ENCODE measurements at places on chromosomes 6 and 20.

DNA sequence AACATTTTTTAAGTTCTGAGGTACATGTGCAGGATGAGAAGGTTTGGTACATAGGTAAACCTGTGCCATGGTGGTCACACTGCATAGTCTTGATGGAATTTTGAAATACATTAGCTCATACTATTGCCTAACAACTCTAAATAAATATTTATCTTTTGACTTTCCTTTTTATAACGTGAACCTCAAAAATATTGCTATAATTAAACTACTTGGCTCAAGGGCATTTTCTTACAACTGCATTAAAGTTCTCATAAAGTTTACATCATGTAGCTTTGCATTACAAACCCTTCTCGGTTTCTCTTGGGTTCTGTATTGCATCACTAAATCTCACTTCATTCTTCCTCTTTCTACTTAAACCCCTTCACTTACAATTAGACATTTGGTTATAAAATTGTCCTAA lies 636.0 kb upstream of the PTCHD4 start:
- DNase-seq, result no peak

DNA sequence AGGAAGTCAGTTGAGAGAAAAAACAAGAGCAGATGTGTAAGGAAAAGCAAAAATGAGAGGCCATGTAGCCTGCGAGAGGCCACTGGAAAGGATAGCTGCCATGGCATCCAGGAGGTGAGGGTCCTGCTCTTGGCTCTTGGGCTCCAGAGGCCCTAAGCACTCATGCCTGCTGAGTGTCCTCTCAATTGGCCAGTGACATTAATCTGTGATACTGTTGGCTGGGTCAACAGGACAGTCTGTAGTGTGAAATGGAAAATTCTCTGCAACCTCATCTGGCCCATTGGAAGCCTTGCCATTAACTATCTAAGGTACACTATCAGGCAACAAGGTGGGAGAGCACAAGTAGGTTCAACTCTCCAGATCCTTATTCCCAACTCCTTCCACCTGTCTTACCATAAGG lies 180.9 kb downstream of the LY86 start:
- no peak for DNase-seq

DNA sequence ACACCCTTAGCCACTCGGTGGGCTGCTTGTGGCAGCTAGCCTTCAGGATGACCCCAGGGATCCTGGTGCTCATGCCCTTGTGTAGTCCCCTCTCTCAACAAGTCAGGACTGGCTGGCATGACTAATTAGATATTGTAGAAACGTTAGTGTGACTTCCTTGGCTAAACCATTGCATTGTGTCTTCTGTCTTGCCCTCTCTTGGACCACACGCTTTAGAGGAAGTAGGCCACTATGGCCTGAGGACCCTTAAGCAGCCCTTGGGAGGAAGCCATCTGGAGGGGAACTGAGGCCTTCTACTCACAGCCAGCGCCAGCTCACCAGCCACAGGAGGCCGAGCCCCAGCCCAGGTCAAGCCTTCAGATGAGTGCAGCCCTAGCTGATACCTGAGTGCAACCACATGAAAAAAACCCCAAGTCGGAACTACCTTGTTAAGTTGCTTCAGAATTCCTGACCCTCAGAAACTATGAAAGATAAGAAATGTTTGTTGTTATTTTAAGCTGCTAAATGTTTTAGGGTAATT lies 10.1 kb downstream of the ANGPT4 start:
- DNase-seq, result no peak

GRCh38 chr20:51418137-51418529 lies 124.4 kb downstream of the NFATC2 start:
- DNase-seq, result no peak

DNA sequence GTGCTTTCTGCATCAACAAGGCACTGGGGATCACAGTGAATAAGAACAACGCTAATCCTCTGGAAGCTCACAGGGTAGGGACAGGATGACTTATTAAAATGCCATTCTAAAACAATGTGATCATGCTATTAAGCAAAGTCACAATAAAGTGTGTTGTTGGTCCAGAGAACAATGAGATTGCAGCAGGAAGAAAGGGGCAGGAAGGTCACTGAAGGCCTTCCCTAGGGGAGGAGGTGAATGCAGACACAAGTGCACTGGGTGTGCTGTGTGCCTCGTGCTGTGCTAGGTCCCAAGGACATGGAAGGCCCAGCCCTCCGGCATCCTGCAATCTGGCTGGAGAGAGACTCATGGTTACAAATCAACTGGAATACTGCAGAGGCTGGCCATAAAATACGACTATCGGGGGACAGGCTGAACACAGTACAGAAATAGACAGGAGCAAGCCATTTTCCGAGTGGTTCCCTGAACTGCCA lies 55.7 kb downstream of the LYRM4 start:
- no peak for DNase-seq

GRCh38 chr6:123829302-123829953 lies 25.8 kb downstream of the NKAIN2 start:
- no peak for DNase-seq

- peak; percentile 47 for DNase-seq
These were observed 9.3 kb upstream of the ATG5 start for GRCh38 chr6:106334646-106335448.

DNA sequence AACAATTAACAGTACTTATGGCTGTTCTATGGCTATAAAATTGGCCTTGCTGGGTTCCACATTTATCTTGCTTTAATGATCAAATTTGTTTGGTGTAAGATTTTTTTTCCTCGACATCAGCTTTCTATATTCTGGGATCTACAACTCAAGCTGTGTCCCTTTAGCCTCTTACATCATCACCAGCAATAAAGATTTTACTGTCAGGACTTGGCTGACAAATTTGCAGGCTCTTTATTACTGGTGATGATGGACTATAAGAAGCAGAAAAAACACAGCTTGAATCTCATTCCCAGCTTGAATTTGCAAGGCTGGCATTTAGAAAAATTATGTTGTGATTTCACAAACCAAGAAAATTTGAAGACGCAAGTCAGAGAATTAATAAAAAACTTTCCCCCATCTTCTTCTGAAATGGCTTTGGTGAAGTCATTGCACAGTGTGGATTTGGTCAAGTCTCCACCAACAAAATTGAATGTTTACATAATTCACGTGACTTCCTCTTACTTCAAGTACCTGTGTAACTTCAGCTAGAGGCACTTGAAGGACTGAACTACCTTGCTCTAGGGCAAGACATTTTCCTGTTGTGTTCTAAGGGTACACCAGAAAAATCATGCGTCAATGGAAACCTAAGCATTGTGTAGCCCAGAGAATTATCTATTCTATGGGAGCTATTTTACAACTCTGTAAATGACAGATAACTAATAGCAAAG lies 175.0 kb downstream of the CBLN4 start:
- DNase-seq, result no peak

DNA sequence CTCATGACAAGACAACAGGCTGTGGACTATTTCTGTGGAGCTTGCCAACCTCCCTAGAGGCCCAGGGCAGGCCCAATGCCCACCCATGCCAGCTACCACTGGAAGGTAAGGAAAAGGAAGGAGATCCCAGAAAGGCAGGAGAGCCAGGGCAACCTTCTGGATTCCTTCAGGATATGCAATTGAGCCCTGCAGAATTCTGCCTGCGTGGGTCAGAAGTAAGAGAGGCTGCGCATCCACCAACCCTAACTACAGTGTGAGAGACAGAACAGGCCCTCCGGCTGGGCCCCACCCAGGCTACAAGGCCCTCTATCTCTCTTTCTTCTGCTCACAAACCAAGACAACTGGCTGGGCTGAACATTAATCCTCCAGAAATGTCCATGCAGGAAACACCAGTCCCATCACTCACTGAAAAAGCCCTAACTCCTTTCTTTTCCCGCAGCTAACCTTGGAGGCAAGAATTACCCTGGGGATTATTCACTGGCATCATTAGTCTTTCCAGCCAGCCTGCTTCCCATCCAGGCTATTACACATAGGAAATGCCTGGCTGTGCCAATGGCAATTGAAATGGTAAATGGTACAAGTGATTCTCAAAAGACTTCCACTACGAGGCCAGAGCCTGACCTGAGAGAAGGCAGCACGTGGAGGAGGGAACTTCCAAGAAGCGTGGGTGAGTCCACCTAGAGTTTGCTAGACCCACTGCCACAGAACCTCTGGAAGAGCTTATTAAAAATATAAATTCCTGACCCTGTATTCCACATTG lies 15.2 kb downstream of the MAP1LC3A start:
- DNase-seq, result no peak

DNA sequence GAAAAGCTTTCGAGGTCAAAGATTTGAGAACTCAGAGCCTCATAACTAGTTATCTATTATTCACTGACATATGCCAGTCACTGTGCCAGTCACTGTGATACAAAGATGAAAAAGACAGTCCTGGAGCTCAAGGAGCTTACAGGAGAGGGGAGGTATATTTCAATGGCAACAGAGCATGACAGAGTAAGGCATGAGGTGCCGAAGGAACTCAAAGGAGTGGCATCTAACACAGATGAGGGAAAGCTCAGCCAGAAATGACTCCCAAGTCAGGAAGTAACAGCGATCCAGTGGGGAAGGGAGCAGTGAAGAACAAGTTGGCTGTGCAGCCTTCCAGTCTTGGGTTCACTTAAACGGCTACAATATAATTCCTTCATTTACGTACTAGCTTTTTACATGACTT lies 46.6 kb downstream of the DTNBP1 start:
- no peak for DNase-seq

- DNase-seq, result peak; percentile 55
These were observed 217.4 kb upstream of the SLC35B3 start for GRCh38 chr6:8652710-8653109.

- DNase-seq, result no peak
These were observed 9.1 kb upstream of the PBOV1 start for GRCh38 chr6:138227316-138227781.

DNA sequence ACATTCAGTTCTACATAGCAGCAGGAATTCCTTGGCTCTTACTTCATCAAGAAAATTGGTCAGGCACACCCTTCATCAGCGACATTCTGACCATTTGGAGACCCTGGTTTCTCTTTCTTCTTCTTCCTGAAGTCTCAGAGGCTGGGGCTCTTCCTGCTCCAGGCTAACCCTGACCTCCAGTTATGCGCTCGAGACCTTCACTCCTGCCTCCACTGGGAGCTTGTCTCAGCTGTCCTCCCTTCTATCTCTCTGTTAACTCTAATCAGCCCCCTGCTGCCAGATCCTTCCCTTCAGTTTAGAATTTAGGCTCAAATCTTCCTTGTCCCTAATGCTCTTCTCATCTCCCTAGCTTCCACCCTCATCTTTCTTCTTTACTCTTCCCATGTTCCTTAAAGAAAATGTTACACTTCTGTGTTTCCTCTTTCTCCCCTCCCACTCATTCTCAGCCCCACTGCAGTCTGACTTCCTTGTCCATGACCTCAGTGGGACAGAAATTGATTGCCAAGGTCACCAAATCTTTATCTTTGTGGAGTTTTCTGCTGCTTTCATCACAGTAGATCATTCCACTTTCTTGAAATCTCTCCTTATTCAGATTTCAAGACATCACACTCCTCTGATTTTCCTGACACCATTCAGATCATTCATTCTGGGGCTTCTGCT lies 8.4 kb upstream of the HLA-DOA start:
- no peak for DNase-seq

DNA sequence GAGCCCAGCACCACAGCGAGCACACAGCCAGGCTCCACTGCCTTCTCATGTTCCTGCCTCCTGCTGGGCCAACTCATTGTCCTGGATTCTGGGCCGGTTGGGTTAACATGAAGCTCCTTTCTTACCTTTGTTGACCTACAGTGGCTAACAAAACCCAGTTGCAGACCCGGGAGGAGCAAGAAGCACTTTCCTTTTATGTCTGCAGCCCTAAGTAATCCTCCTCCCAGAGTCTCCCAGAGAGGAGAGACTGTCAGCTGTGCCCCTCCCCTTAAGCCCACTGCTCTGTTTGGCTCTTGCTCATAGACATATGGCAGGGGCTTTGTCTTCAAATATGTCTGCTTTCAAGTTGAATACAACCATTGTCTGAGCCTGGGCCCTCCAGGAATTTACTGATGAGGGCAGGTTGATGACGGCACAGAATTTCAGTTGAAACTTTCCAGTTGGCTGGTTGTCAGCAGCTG lies 55.2 kb downstream of the PSMB1 start:
- DNase-seq, result no peak

- DNase-seq, result no peak
These were observed 29.0 kb downstream of the MAP3K5 start for GRCh38 chr6:136763255-136763654.

Measured in left lobe of liver (tissue), 2 donors.